ENCODE measurements at places on chromosomes 5 and 9. TPM values are rescaled to one million over a fixed set of nuclear protein-coding genes. Genes with fewer than 3 reads are reported as not detected.

Gene CCDC180
- polyA plus RNA-seq = not detected

Gene ZNF354C
- 0.25 TPM for polyA plus RNA-seq

GRCh38 chr5:22088517-22088916 lies 764.6 kb downstream of the CDH12 start:
- no peak for DNase-seq

DNA sequence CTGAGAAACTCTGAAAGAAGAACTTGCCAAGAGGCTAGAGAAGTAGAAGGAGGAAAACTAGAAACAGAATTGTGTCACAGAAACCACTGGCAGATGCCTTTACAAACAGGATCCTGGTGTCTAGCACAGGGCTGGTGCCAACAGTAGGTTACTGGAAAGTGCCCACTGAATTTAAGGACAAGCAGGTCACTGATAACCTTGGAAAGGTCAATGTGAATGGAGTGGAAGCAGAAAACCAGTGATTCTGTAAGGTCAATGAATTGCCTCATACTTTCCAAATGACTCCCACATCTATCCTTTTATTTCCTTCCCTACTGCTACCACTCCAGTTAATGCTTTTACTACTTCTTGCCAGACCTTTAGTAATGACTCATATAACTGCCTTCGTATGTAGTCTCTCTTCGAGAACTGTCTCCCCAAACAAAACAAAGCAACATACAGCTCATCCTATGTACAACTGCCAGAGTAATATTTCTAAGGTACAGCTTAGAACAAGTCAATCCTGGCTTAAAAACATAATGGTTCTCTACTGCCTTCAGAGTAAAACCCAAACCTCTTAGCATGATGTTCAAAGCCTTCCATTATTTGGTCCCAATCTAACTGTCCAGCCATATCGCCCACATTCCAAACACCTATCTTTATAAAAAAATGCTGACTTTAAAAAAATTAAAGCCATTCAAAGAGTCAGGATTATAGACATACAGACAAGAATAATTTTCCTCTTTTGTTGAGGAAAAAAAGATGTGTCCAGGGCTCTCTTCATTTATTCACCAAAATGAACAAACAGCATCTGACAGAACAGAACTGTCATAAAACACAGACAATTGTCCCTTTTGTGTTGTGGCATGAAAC lies 52.5 kb downstream of the NR3C1 start:
- DNase-seq = peak; percentile 58

- DNase-seq = no peak
Measured at GRCh38 chr9:83355729-83356151, 182.5 kb downstream of the FRMD3 start.

DNA sequence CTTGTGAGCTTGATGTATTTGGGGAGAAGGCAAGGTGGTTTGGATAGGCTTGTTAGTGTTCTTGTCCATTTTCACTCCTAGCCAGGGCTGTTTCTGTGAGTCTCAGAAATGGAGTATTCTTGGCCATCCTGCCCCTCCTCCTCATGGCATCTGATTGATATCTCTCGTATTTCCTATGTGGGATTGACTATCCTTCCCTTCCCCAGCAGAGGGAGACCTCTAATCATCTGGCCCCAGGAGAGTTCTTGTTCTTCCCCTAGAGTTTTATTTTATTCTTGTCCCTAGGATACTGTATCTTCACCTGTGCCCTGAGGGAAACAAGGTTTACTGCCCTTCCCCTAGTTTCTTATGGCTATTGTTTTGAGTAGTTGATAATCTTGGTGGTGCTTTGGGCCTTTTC lies 114.4 kb downstream of the VPS13A start:
- no peak for DNase-seq

GRCh38 chr9:125883565-125884217 lies 136.5 kb downstream of the PBX3 start:
- no peak for DNase-seq

- DNase-seq = no peak
Measured at GRCh38 chr5:207599-207998, 10.4 kb downstream of the CCDC127 start.
